Muscle of leg (tissue), 16 donors: ENCODE measurements at places on chromosomes 16 and 17.

- DNase-seq = no peak
These were observed 14.6 kb downstream of the AP1G1 start for GRCh38 chr16:71794018-71794417.

DNA sequence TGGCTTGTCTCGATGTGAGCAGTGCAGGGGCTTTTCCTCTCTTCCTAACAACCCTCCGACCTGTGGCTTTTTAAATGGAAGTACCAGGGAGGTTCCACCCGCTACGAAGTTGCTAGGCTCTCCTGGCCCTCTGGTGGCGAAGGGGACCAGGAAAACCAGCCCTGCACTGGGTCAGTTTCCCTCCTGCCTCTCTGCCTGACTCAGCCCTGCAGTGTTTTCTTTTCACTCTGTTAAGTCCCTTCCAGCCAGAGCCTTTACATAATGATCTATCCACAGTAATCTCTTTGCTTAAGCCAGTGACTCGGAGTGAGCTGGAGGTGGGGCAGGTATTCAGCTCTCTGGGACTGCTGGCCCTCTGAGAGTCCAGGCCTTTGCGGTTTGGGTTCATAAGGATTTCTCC, 331.3 kb upstream of the EEF2KMT start:
- DNase-seq = no peak

GRCh38 chr17:81239714-81240555, 817 bp downstream of the NDUFAF8 start:
- DNase-seq = no peak

DNA sequence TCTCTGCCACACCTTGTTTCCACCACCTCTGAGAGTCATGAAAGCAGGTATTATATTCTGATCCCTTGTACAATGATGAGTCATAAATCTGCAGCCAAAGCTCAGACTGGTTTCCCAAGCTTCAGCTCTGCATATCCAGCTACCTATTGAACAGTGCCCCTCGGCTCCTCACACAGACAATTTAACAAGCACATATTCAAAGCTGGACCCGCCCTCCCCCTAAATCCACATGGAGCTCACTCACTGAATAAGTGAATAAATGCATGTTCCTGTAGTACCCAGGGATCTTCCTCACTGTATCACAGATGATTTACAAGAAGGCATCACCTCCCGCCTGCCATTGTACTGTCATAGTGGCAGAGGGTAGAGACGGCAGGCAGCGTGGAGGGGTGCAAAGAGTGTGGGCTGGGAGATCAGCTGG, 516.4 kb downstream of the GRIN2A start:
- no peak for DNase-seq

DNA sequence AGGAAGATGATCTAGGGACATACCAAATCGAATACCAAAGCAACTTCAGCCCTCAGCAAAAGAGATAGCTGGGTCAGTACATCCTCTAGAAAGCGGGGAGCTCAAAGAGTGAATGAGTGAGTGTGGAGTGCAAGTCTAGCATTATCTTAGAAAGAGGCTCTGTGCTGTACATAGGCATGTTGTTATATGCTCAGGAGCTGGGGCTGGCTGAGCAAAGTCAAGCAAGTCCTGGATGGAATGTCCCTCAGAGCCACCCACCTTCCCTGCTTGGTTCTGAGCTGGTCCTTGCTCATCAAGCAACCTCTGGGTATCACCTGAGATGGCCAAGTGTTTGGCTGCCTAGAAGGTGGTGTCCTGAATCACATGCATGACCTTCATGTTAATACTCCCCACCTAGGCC, 4.9 kb upstream of the KLHL11 start:
- DNase-seq = no peak

- DNase-seq = no peak
These were observed 14.2 kb downstream of the SPHK1 start for GRCh38 chr17:76398523-76399174.
